Ovary (tissue), 10 donors: ENCODE measurements at places on chromosomes 2 and 18. TPM values are rescaled to one million over a fixed set of nuclear protein-coding genes. Genes with fewer than 3 reads are reported as not detected.

TEX44 gene
- not detected for total RNA-seq

SERPINB12 gene
- not detected for total RNA-seq

SLC23A3 gene
- total RNA-seq = 1.7 TPM

PSTPIP2 gene
- total RNA-seq = 5.3 TPM

PDCD1 gene
- 0.15 TPM for total RNA-seq

RAX gene
- total RNA-seq = not detected

GRCh38 chr2:213227458-213227857, 56.8 kb upstream of the SPAG16 start:
- H3K27ac ChIP-seq = no peak overlapping the region
- peaks cover 2% of the 10 kb centered on the region for H3K27me3 ChIP-seq
- H3K4me3 ChIP-seq = no peak overlapping the region
- H3K36me3 ChIP-seq = no peaks in the 10 kb centered on the region
- DNase-seq = no peak

GRCh38 chr18:48163738-48164115, 233.3 kb upstream of the SMAD2 start:
- H3K4me3 ChIP-seq = no peak overlapping the region
- no peak for DNase-seq
- peaks cover 43% of the 10 kb centered on the region for H3K4me1 ChIP-seq
- H3K36me3 ChIP-seq = no peaks in the 10 kb centered on the region
- H3K27ac ChIP-seq = peak overlapping the region; percentile 92
- H3K27me3 ChIP-seq = no peaks in the 10 kb centered on the region

GRCh38 chr18:79518683-79519128, 123.0 kb downstream of the NFATC1 start:
- DNase-seq = no peak
- no peak overlapping the region for H3K4me3 ChIP-seq
- H3K4me1 ChIP-seq = peaks cover 6% of the 10 kb centered on the region
- H3K27ac ChIP-seq = no peak overlapping the region
- no peaks in the 10 kb centered on the region for H3K36me3 ChIP-seq

DNA sequence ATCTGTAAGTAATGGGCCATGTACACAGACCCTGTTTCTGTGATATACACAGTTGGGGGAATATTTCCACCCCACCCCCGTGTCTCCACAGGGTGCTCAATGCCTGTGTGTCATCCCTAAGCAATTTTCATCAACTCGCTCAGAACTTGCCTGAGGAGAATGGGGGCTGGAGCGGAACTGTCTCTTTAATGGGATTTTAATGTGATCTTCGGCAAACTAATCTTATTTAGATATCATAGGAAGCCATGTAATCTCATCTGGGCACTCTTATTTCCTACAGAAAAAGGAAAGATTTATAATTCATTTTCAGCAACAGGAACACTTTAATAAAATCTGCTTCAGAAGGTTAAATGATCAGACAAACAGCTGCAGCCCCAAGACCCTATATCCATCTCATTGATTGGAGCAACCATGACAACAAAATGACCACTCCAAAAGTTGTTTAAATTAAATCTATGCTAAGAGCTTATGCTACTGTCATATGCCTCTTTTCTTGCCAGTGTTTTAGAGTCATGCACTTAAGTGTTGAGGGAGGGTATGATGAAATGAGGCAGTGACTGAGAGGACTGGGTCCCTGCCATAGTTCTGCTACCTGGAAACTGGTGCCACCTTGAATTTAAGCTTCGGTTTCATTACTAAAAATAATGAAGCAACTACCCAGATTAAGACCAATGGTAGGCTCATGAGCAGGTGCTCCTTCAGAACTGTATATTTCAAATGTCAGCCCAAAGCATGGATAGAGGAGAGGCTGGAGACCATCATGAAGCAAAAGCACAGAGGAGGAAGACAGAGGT, 183.1 kb upstream of the DDX18 start:
- H3K4me1 ChIP-seq = no peaks in the 10 kb centered on the region
- H3K27ac ChIP-seq = no peak overlapping the region
- no peak overlapping the region for H3K4me3 ChIP-seq

- no peaks in the 10 kb centered on the region for H3K27me3 ChIP-seq
- no peaks in the 10 kb centered on the region for H3K36me3 ChIP-seq
- H3K4me1 ChIP-seq = no peaks in the 10 kb centered on the region
- no peak for DNase-seq
These were observed 98.7 kb upstream of the SLC66A3 start for GRCh38 chr2:11056614-11057013.

GRCh38 chr2:238652771-238653157, 195.1 kb upstream of the TWIST2 start:
- no peak overlapping the region for H3K4me3 ChIP-seq
- H3K36me3 ChIP-seq = no peaks in the 10 kb centered on the region
- no peak overlapping the region for H3K27ac ChIP-seq
- no peak for DNase-seq
- H3K4me1 ChIP-seq = no peaks in the 10 kb centered on the region
- H3K27me3 ChIP-seq = no peaks in the 10 kb centered on the region

- H3K4me3 ChIP-seq = no peak overlapping the region
- H3K36me3 ChIP-seq = no peaks in the 10 kb centered on the region
- H3K27ac ChIP-seq = peak overlapping the region; percentile 48
- H3K27me3 ChIP-seq = no peaks in the 10 kb centered on the region
These were observed 15.1 kb downstream of the SPTBN1 start for GRCh38 chr2:54471221-54471711.

DNA sequence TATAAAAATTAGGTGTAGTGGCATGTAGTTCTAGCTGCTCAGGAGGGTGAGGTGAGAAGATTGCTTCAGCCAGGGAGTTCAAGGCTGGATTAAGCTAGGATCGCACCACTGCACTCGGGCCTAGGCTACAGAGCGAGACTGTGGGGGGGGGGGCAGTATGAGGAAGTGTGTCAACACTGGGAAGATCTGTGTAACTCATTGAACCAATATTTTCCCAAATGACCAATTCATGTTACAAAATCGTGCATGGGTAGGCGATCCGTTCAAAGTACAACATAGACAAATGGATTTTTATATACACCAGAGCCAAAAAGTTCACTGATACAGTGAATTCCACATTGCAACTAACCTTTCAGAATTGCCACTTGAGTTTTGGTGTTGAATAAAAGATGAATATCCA, 8.1 kb downstream of the SMAD4 start:
- no peak overlapping the region for H3K4me3 ChIP-seq
- H3K27me3 ChIP-seq = no peaks in the 10 kb centered on the region
- H3K4me1 ChIP-seq = peaks cover 21% of the 10 kb centered on the region
- H3K27ac ChIP-seq = no peak overlapping the region
- no peak for DNase-seq
- H3K36me3 ChIP-seq = no peaks in the 10 kb centered on the region

GRCh38 chr2:34143149-34143548, 544.0 kb upstream of the FAM98A start:
- peaks cover under 1% of the 10 kb centered on the region for H3K4me1 ChIP-seq
- H3K27ac ChIP-seq = no peak overlapping the region
- no peak overlapping the region for H3K4me3 ChIP-seq
- peaks cover 2% of the 10 kb centered on the region for H3K27me3 ChIP-seq
- no peak for DNase-seq
- no peaks in the 10 kb centered on the region for H3K36me3 ChIP-seq

DNA sequence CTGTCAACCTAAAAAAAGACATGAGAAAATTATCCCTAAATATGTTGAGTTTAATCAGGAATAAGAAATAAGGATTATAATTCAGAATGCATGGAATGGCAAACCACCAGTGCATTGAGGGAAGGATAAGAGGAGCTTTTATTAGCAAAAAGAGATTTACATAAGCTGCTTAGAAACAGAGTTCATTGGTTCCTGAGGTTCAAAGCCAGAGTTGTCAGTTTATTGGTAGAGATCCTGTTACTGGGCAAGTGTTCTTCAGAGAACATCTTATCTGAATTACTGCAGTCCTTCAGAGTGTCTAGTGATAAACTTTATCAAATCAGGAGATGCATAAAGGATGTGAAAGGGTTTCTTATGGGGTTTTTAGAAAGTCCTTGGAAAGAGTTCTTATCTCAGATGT, 76.0 kb upstream of the MEX3C start:
- no peaks in the 10 kb centered on the region for H3K36me3 ChIP-seq
- H3K4me1 ChIP-seq = no peaks in the 10 kb centered on the region
- DNase-seq = no peak
- H3K27ac ChIP-seq = no peak overlapping the region
- no peak overlapping the region for H3K4me3 ChIP-seq
- H3K27me3 ChIP-seq = no peaks in the 10 kb centered on the region

GRCh38 chr2:237056287-237056875, 29.3 kb upstream of the COPS8 start:
- H3K27ac ChIP-seq = no peak overlapping the region
- no peak overlapping the region for H3K4me3 ChIP-seq
- H3K4me1 ChIP-seq = peaks cover 6% of the 10 kb centered on the region
- no peaks in the 10 kb centered on the region for H3K27me3 ChIP-seq
- no peaks in the 10 kb centered on the region for H3K36me3 ChIP-seq

DNA sequence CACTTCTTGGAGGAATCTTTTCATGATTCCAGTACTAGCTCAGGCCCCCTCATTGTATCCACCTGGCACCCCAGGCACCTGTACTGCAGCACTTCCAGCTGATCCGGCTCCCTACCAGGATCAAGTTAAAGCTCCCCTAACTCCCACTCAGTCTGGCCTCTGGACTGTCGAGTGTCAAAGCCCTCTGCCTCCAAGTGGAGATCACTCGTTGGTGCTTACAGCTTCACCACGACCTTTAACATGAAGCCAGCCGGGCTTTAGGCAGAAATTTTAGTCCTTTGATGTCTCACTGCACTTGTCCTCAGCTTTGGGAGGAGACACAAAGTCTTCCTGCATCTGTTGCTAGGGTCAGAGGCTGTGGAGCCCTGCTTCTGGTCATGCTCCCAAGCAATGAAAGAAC, 197.7 kb downstream of the ALPK2 start:
- no peak overlapping the region for H3K27ac ChIP-seq
- H3K4me1 ChIP-seq = no peaks in the 10 kb centered on the region
- H3K27me3 ChIP-seq = no peaks in the 10 kb centered on the region
- H3K4me3 ChIP-seq = no peak overlapping the region
- no peak for DNase-seq
- H3K36me3 ChIP-seq = no peaks in the 10 kb centered on the region

GRCh38 chr2:157245846-157246764, 11.4 kb upstream of the GALNT5 start:
- H3K27me3 ChIP-seq = no peaks in the 10 kb centered on the region
- no peaks in the 10 kb centered on the region for H3K4me1 ChIP-seq
- H3K36me3 ChIP-seq = no peaks in the 10 kb centered on the region

GRCh38 chr2:52659546-52659945, 1108.1 kb upstream of the CHAC2 start:
- H3K4me3 ChIP-seq = no peak overlapping the region
- no peak overlapping the region for H3K27ac ChIP-seq
- no peak for DNase-seq
- H3K36me3 ChIP-seq = no peaks in the 10 kb centered on the region

DNA sequence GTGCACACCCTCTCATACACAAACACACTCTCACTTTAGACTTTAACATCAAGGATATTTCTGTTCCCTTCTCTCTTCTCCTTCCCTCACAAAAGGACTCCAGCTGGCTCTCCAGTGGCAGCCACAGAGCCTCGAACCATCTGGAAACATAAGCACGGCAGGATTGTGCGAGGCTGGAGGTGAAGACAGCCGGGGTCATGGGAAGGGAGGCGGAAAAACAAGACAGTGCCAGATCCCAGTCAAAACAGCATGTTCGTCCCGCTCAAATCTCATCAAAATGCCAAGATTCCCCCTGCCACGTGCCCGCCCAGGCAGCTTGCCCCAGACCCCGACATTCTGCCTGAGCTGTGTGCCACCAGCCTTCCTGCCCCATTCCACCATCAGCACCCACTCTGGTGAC, 180.3 kb downstream of the ZBTB7C start:
- no peaks in the 10 kb centered on the region for H3K36me3 ChIP-seq
- DNase-seq = no peak
- H3K4me1 ChIP-seq = peaks cover 21% of the 10 kb centered on the region
- no peaks in the 10 kb centered on the region for H3K27me3 ChIP-seq

DNA sequence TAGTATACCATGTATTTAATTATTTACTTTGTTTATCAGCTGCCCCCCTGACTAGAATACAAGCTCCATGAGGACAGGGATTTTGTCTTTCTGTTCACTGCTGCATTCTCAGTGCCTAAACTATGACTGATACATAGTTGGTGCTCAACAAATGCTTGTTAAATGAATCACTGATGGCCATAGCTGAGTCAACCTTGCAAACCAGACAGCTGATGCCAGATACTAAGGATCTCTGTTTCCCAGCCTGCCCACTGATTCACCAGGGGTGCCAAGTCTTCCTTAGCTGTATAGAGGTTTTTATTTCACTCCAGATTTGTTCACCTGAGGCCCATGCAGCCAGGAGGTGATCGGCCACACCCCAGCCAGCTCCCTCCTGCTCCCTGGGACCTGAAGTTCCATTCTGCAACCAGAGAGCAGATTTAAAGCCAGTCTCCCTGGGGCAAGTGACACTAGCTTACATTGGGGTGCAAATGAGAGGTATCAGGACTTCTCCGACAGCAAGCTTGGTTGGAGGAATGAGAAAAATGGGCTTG, 92.2 kb downstream of the C1QL2 start:
- H3K4me3 ChIP-seq = no peak overlapping the region
- H3K27me3 ChIP-seq = no peaks in the 10 kb centered on the region
- DNase-seq = no peak

GRCh38 chr18:70688286-70688685, 399.4 kb downstream of the SOCS6 start:
- no peak overlapping the region for H3K4me3 ChIP-seq
- DNase-seq = no peak
- H3K4me1 ChIP-seq = no peaks in the 10 kb centered on the region
- no peaks in the 10 kb centered on the region for H3K36me3 ChIP-seq
- H3K27me3 ChIP-seq = no peaks in the 10 kb centered on the region

GRCh38 chr2:238505119-238505891, 78.6 kb downstream of the ASB1 start:
- no peaks in the 10 kb centered on the region for H3K36me3 ChIP-seq
- peak; percentile 10 for DNase-seq
- no peak overlapping the region for H3K27ac ChIP-seq
- no peak overlapping the region for H3K4me3 ChIP-seq

- H3K27me3 ChIP-seq = no peaks in the 10 kb centered on the region
- no peaks in the 10 kb centered on the region for H3K36me3 ChIP-seq
- no peak overlapping the region for H3K27ac ChIP-seq
- no peaks in the 10 kb centered on the region for H3K4me1 ChIP-seq
- no peak for DNase-seq
These were observed 51.6 kb upstream of the CD28 start for GRCh38 chr2:203654826-203655225.

- H3K4me3 ChIP-seq = no peak overlapping the region
- no peaks in the 10 kb centered on the region for H3K27me3 ChIP-seq
- peaks cover 2% of the 10 kb centered on the region for H3K4me1 ChIP-seq
- DNase-seq = no peak
These were observed 2.8 kb upstream of the RAX start for GRCh38 chr18:59276047-59276446.
